Renal cortex interstitium (tissue), 15 donors: ENCODE measurements at places on chromosomes 5 and 9.

- no peak for DNase-seq
Observed at GRCh38 chr5:43543434-43543833, 13.4 kb downstream of the PAIP1 start.

GRCh38 chr5:81125959-81126358, 107.2 kb upstream of the CKMT2 start:
- no peak for DNase-seq

- no peak for DNase-seq
Observed at GRCh38 chr5:119292701-119293515, 62.9 kb upstream of the TNFAIP8 start.

DNA sequence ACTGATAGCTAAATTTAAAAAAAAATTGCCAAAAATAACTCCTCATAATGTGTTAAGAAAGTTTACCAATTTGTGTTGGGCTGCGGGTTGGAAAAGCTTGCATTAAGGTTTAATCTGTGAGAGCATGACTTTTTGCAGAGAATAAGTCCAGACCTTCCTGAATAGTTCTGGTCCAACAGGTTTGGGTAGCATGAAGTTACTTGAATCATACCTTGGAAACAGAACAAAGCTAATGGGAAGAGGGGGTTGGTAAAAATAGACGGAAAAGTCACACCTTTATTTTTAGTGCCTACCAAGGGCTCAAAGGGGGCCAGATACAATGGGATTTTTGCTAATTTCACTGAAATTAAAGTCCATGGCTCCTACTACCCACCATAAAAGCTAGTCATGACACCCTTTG, 17.1 kb upstream of the MATR3 start:
- no peak for DNase-seq

DNA sequence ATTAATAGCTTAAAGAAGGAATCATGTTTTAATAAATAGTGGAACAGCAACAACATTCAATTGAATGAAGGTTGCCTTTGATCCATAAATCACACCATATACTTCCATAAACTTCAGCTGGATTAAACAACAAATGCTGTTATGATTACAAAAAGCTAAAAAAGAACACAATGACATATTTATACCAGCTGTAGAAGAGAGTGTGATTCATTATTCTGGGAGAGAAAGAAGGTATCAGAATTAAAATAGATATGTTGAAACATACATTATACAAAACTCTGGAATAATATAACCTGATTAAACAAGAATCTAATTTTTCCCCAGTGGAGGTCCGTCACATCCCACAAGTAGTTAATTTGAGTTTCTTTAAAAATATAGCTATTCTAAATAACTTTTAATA, 7.5 kb upstream of the RECK start:
- no peak for DNase-seq

DNA sequence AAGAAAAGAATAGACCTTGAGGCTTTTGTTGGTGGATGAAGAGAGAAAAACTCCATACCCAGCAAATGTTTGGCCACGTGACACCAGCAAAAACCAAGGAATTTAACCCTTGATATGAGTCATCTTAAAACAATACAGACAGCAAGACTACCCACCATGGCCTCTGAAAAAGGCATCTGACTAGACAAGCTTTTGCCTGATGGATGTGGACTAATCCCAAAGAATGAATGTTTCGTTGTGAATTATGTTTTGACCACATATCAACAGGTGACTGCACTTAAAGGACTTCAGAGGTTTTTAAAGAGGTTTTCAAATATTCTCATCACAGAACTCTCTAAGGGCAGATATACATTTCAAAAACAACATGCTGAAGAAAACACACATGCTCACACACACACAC, 33.0 kb upstream of the SLC1A3 start:
- DNase-seq: no peak

- no peak for DNase-seq
Observed at GRCh38 chr9:124781967-124782660, 5.2 kb downstream of the OLFML2A start.

DNA sequence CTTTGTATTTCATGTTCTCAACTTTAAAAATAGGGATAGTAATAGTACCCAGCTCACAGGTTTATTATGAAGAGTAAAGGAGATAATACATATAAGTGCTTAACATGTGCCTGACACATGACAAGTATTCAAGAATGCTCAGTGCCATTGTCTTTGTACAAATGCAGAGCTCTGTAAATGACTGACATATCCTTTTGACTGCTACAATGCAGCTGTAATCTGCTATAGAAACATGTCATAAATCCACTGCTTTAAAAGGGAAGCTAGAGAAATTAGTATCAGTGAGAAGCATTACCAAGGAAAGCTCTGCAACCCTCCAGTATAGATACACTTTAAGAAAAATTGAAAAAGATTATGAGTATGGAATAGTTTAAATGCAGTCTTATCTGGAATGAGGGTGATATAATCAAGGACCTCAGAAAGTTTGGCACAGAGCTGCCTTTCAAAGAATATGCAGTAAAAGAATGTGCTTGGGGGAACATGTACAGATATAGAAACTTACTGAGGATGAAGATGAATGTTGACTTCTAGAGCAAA, 17.9 kb downstream of the ERAP1 start:
- DNase-seq: no peak

- DNase-seq: no peak
Observed at GRCh38 chr5:87151547-87151946, 116.1 kb upstream of the RASA1 start.

DNA sequence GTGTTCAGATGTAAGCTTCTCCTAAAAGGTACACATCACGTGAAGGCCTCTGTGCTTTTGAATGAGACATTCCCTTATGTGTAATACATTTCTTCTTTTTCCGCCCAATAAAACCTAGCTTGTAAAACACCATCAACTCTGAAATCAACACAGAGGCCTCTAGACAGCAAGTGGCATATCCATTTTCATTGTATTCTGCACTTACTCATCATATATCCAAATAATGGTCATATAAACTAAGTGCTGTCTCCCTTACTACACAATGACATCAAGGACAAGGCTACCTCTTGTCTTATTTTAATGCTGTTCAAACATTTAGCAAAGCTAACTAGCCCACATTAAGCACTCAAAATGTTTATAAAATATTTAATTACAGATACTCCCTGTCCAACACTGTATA, 108.5 kb downstream of the ELAVL2 start:
- no peak for DNase-seq

GRCh38 chr5:102711525-102712385, 43.4 kb upstream of the PAM start:
- DNase-seq: no peak

- DNase-seq: no peak
Observed at GRCh38 chr5:143554187-143554717, 150.8 kb upstream of the NR3C1 start.

DNA sequence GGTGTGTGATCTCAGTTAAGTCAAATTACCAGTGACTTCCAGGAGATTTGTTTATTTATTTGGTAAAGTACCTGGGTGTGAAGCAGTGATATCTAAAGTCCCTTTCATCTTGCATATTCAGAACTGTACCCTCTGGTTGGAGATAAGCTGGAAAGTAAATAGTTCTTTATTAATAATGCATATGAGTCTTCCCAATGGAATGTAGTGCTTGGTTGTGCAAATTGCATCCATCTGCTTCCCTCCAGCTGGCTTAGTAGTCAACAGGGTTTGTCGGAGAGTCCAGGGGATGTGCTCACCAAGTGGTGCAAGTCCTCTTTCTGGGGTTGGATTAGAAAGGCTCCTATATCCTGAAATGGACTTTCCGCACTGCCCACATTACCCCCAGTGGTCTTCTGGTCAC, 42.0 kb downstream of the TRPM3 start:
- no peak for DNase-seq

DNA sequence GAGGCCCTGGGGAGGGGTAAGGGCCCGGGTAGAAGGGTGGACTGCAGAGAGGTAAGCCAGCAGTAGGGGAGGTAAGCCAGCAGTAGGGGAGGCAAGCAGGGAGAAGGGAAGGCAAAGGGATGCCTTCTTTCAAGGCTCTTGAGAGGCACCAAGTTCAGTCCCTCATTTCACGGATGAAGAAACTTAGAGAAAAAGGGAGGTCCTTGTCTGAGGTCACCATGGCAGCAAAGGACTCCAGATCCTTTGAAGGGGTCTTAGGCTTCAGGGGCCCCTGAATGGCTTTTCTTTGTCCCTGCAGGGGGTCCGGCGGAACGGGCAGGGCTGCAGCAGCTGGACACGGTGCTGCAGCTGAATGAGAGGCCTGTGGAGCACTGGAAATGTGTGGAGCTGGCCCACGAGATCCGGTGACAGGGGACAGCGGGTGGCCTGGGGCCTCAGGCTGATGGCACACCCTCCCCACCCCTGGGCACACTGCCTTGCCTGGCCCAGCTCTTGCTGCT, 42.6 kb downstream of the RGS3 start:
- no peak for DNase-seq

DNA sequence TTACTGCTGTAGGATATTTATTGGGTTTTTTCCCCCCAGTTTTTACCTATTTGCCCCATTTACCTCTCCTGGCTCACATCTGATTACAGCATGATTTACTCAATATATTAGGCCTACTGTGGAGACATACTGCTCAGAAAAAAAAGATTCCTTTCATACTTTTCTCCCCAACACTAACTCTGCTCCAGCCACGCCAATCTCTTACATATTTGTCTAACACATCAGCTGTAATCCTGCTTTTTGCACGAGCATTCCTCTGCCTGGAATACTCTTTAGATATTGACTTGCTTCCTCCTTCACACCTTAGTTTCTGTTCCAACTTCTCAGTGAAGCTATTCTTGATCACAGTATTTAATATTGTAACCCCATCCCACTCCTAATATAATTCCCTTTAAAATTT, 158.1 kb upstream of the VCAN start:
- no peak for DNase-seq

GRCh38 chr5:54251981-54252380, 58.4 kb downstream of the ARL15 start:
- no peak for DNase-seq

- DNase-seq: no peak
Observed at GRCh38 chr5:97874491-97874890, 691.4 kb upstream of the RIOK2 start.

DNA sequence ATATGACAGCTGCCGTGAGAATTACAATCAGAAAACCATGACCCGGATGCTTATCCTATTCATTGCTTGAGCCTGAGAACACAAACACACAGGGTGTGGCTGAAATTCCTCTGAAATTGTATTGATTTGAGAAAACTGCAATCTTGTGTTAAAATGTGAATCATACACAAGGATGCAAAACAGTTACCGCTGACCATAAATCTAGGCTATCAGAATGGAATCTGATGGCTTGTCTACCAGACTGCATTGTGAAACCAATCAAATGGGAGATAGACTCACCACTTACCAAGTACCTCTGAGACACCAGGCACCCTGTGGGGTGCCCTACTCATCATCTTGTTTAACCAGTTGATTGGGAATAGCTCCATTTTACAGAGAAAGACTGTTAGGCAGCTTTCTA, 188.7 kb upstream of the MSX2 start:
- no peak for DNase-seq

GRCh38 chr5:176365351-176366231, at the start of gene ARL10:
Gene ARL10, plus strand, starts transcription at chr5:176365487. Its CDS starts 77 bp downstream, at chr5:176365564.
- DNase-seq: no peak

- no peak for DNase-seq
Observed at GRCh38 chr5:178423901-178424809, 166.0 kb downstream of the COL23A1 start.

- no peak for DNase-seq
Observed at GRCh38 chr9:76827296-76828080, 63.2 kb downstream of the PCA3 start.

DNA sequence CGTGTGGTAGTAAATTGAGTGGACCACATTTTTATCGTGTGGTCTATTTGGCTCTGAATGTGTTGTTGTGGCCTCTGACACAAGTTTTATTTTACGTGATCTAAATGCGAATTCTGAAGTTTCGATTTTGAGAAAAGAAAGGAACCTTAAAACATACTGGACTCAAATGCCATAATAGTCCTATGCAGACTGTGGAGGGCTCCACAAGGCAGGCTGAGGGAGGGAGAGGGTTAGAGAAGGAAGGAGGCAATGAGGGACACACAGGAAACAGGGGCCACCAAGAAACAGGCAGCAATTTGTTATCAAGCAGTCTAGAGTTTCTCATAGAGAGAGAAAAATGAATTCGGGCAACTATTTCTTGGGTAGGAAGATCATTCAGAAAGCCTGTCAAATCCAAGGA, 110.4 kb upstream of the SEMA6A start:
- no peak for DNase-seq

GRCh38 chr5:73363911-73364730, 84.5 kb downstream of the FOXD1 start:
- DNase-seq: no peak

- DNase-seq: no peak
Observed at GRCh38 chr9:129584136-129584535, 36.8 kb downstream of the C9orf50 start.

DNA sequence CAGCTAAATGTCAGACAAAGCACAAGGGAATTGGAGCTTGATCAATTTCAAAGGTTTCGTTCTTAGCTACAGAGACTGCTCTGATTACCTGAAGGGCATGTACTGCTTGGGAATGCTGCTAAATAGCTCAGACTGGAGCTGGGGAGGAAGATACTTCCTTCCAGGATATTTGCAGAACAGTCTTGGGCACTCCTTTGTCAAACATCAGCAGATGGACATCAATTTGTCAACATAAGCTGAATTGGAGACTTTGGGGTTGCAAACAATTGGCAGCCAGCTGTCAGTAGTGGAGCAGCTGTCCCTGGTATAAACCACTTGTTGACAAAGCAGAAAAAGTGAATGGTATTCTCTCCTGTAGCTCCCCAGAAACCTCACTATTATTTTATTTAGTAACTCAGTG, 182.0 kb downstream of the CCDC192 start:
- DNase-seq: no peak

GRCh38 chr5:107496466-107496865, 174.3 kb downstream of the EFNA5 start:
- DNase-seq: no peak

GRCh38 chr9:94933511-94933828, 207.0 kb downstream of the AOPEP start:
- DNase-seq: no peak

- DNase-seq: no peak
Observed at GRCh38 chr9:33289496-33289895, 820 bp upstream of the NFX1 start.

GRCh38 chr5:135593886-135594285, 15.1 kb upstream of the CXCL14 start:
- no peak for DNase-seq
